ENCODE measurements at places on chromosomes 16 and 17. TPM values are rescaled to one million over a fixed set of nuclear protein-coding genes. Genes with fewer than 3 reads are reported as not detected.

DNA sequence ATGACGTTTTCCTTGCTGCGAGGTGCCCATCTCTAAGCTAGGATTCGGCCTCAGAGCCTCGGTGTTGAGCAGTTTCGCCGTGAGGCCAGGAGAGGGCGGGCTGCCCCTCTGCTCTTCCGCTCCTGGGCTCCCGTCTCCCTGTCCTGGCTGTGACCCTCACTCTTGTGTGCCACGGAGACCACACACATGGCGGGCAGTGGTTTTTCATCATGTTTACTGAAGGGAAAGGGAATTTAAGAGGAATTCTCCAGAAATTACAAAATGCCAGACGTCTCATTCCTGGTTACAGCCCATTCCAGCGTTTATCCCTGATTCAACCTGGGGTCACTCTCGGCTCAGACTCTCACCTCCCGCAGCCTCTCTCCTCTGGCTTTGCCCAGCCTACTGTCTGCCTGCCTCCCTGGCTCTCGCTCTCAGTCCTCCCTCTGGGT lies 96.8 kb upstream of the ELAC2 start:
- DNase-seq: no peak

DNA sequence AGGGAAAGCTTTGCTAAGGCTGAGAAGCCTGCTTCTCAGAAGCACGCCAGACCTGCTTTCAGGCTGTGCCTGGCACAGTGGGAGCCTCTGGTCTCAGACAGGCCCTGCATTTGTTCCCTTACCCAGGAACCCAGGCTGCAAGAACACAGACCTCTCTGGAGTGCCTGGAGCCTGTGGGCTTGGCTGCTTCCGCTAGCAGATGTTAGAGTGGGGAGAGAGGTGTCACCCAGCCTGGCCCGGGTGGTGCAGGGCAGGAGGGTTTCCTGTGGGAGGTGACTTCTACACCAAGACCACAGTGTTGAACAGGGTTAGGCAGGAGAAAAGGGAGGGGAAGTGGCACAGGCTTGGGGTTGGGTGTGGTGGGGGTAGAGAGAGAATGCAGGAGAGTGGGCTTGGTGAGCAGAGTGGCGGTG lies 35.8 kb upstream of the ADGRG1 start:
- DNase-seq: no peak

The TP53TG3F gene
- total RNA-seq: not detected

DNA sequence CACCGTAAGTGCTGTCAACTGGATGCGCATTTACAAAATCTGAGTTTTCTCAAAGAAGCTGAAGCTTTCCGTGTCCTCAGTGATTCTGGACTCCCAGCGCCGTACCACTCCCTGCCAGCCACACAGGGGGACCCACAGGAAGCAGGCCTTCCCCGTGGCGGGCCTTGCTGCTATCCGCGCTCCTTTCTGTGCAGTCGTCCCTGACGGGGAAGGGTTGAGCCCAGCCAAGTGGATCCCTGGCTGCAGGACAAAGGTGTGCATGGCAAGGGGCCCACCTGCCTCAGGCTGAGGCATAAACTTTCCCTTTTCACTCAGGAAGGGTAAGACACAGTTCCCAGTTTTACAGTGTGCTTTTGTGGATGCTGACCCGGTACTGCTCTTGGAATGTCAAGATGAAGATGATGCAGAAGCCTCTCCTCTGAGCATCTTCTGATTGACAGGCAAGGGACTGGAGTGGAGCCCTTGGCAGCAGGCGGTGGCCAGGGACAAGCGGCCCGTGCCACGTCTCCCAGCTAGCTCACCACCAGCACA lies 93.0 kb downstream of the ANKRD11 start:
- no peak for DNase-seq

The TSR1 gene
- 67.3 TPM for total RNA-seq

DNA sequence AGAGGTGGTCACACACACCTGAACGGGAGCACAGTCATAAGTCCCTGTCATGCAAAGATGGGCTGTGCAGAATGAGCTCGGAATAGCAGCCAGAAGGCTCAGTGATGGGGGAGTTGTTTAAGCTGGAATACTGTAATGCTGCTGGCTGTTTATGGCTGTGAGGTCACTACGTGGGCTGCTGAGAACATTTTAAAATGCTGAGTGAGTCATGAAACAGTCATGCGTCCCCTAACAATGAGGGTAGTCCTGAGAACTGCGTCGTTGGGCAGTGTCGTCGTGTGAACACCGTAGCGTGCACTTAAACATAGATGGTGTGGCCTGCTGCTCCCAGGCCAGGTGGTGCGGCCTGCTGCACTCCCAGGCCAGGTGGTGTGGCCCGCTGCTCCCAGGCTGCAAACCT lies 39.7 kb downstream of the TBCD start:
- DNase-seq: no peak

GRCh38 chr16:30481381-30481780 lies 8.8 kb downstream of the ITGAL start:
- DNase-seq: no peak

The OTOP3 gene
- not detected for total RNA-seq

The DNAI2 gene
- not detected for total RNA-seq

- DNase-seq: peak; percentile 74
Observed at GRCh38 chr17:7436556-7437368, 1.5 kb downstream of the TMEM102 start.

DNA sequence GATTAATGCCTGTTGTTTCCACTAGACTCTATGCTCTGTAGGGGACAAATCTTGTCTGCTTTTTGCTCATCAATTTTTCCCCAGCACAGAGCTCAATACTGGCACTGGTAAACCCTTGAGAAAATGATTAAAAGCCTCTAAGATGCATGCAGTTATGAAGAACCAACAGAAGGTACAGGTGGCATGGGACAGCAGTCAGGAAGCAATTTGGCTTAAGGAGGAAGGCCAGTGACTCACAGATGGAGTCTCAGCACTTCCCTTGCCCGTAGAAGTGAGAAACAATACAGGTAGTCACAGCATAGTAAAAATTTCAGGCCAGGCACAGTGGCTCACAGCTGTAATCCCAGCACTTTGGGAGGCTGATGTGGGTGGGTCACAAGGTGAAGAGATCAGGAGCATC lies 504.7 kb upstream of the RBFOX1 start:
- no peak for DNase-seq

DNA sequence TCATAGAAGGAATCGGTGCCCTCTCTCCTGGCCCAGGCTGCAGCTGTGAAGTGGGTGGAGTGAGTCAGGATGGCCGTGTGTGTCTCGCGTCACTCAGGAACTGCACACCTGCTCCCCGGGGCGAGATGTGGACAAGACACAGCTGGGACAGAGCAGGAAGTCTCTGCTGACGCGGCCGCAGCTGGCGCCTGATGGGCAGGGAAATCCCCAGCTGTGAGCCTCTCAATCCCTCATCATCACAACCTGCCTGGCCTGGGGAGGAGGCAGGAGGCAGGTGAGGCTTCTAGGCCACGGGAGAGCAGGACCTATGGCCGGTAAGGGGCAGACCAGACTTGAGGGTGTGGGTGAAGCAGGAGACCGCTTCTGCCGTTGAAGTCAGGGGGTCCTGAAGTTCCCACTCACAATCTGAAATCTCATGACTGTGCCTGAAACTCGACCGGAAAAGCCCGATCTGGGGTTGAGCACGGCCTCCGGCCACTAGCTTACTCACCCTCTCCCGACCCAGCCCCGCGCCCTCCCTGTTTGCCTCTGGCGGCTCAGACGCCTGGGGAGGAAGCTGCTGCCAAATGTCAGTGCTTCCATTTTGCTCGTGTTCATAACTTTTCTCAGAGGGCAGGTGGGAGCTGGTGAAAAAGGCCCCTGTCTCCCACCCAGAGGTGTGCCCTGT lies 1.1 kb upstream of the TRPV3 start:
- no peak for DNase-seq

The GSG1L gene
- not detected for total RNA-seq

GRCh38 chr17:32720671-32721070 lies 156.3 kb downstream of the MYO1D start:
- no peak for DNase-seq

- DNase-seq: no peak
Observed at GRCh38 chr16:88456356-88457292, 3.5 kb downstream of the ZFPM1 start.

- DNase-seq: no peak
Observed at GRCh38 chr17:73423159-73423715, 111.4 kb upstream of the CDC42EP4 start.

DNA sequence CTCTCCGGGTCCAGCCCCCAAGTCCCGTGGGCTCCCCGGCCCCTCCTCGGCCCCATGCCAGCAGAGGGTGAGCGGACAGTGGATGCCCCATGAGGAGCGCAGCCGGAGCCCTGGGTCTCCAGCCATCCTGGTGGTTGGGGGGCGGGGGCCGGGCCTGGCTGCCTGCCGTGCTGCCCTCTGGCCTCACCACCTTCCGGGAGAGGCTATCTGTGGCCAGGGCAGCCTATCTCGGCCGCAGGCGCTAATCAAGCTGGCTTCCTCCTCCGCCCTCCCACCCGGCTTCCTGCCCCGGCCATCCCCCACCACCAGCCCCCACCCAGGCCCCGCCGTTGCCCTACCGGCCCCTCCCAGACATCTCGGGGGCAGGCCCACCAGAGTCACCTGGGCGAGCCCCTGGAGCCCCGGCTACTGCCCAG lies 46.8 kb downstream of the ZFPM1 start:
- no peak for DNase-seq
